ENCODE measurements at places on chromosomes 5 and 9. TPM values are rescaled to one million over a fixed set of nuclear protein-coding genes. Genes with fewer than 3 reads are reported as not detected.

ZBTB5 gene
- 2.0 TPM for polyA plus RNA-seq

HAVCR1 gene
- polyA plus RNA-seq: not detected

TMC1 gene
- polyA plus RNA-seq: 0.87 TPM

SEMA6A gene
- polyA plus RNA-seq: 2.7 TPM

POU5F2 gene
- polyA plus RNA-seq: 0.14 TPM

CAAP1 gene
- polyA plus RNA-seq: 10.4 TPM

ACOT12 gene
- polyA plus RNA-seq: not detected

SLC44A1 gene
- 6.8 TPM for polyA plus RNA-seq

PCDHB13 gene
- 5.2 TPM for polyA plus RNA-seq

LURAP1L gene
- polyA plus RNA-seq: 3.6 TPM

FBP1 gene
- polyA plus RNA-seq: 0.59 TPM

CEL gene
- 0.09 TPM for polyA plus RNA-seq

TSLP gene
- not detected for polyA plus RNA-seq

CAVIN4 gene
- polyA plus RNA-seq: 0.11 TPM

LOX gene
- polyA plus RNA-seq: 46.4 TPM

SKIC3 gene
- polyA plus RNA-seq: 127 TPM

ZNF454 gene
- polyA plus RNA-seq: 1.6 TPM

SPINK13 gene
- not detected for polyA plus RNA-seq

LHX3 gene
- not detected for polyA plus RNA-seq

SLC6A19 gene
- not detected for polyA plus RNA-seq

TESK1 gene
- polyA plus RNA-seq: 3.3 TPM

FOXD4L3 gene
- polyA plus RNA-seq: not detected

SMIM33 gene
- polyA plus RNA-seq: not detected

MVB12B gene
- 1.1 TPM for polyA plus RNA-seq

LCN10 gene
- not detected for polyA plus RNA-seq

SOHLH1 gene
- polyA plus RNA-seq: 1.4 TPM

TNFSF15 gene
- not detected for polyA plus RNA-seq
